ENCODE measurements at places on chromosomes 7 and 10.

GRCh38 chr10:69723653-69724052 lies 78.1 kb upstream of the COL13A1 start:
- no peak for DNase-seq

DNA sequence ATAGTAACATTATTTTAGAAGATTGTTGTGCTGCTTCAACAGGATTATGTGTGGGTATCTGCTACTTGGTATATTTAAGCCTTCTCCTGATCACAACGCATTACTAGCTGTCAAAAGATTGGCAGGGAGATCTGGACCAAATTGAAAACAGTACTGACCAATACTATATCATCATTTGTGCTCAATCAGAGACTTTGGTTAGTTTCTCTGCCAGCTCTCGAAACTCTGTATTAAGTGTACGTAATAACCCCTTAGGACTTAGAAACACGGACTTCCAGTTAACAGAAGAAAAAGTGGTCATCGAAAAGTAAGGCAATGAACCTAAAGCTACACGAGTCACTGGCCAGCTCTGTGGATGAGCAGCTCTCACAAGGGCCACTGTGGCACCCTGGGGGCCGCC lies 146.0 kb downstream of the EVX1 start:
- DNase-seq, result no peak

- DNase-seq, result no peak
Observed at GRCh38 chr10:132618158-132618919, 80.8 kb downstream of the INPP5A start.

DNA sequence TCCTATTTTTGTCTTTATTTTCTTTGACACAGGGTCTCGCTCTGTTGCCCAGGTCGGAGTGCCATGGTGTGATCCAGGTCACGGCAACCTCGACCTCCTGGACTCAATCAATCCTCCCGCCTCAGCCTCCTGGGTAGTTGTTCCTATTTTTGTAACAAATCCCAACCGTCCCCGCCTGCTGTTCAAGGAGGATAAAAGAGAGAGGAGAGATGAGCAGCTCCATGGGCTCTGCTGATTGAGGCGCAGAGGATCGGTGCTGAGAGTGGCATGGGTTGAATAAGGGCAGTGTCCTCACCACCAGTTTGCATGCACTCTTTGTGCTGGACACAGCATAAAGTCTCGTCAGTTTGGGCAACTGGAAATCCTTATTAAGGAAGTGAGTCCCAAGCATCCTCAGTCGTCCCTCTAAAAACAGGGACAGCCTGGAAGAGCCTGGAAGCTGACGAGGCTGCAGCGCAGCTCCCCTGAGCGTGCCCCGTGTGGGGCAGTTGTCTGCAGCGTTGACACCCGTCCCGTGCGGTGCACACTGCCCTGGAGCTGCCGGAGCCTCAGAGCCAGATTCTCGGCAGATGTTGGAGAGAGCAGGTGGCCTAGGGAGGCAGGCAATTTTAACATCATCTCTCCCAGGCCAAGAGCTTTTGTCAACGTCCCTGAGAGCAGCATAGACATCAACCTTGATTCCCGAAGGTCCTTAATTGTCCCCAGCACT lies 404.2 kb upstream of the RNF32 start:
- DNase-seq, result no peak

DNA sequence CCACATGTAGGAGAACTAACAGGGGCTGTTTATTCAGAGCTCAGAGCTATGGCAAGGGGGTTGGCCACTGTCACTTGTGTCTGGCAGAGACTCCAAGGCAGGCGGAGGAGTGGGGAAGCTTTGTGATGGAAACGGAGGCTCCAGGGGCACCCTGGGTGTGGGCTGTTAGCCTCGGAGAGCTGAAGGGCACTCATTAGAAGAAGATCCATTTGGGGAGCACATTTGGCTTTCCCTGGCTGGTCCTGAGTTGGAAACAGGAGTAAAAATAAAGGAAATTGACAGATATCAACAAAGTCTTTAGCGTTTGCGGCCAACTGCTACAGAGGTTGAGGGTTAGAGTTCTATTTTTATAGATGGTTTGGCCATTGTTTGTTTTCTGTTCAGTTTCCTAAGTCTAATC lies 288.3 kb upstream of the MKI67 start:
- DNase-seq, result no peak

DNA sequence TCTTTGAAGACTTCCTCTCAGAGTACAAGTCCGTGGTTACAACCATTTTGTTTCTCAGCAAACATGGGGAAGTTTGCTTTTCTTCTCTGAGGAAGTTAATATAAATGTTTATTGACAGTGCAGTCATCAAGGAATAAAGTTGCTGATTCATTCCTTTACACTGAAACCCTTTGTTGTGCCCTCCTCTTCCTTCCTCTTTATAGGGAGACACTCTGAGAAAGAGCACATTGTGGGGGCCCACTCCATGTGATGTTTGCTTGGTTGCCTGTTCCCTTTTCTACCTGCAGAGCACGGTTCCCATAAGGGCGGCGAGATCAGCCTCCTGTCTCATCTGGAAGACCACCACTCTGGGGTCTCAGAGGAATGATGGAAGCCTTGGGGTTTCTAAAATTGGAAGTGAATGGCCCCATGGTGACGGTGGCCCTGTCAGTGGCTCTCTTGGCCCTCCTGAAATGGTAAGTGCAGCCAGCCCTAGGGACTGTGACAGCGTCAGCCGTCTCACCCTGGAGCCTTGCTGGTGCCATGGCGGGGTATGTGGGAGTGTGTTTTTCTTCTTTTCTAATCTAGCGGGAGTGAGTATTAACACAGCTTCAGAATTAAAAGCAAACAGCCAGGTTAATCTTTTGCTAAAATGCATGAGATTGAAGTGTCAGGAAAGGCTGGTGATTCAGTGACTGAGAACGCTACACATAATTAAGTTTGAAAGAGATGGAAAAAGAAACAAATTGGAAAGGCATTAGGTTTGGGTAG lies at the start of gene TBXAS1:
Gene TBXAS1 (plus strand): TSS at position 240 of the 750 bp plus-strand sequence. CDS start 127 bp downstream, at position 367.
- DNase-seq, result no peak

GRCh38 chr7:22561321-22561811 lies 61.4 kb upstream of the STEAP1B start:
- no peak for DNase-seq

DNA sequence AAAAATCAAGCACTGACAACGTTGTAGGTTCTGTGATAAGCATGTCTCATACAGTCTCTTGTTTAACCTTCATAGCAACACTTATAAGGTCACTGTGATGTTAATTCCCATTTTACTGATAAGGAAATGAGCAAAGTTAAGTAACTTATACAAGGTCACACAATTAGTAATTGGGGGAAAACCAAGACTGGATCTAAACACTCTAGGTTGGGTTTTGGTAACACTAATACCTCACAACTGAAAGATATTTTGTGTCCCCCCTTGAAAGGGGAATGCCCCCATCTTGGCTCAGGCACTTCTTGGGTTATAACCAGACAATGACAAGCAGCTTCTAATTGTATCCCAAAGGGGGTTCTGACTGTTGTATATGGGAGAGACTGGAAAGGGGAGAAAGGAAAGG lies 36.0 kb upstream of the ABCB4 start:
- DNase-seq, result no peak

DNA sequence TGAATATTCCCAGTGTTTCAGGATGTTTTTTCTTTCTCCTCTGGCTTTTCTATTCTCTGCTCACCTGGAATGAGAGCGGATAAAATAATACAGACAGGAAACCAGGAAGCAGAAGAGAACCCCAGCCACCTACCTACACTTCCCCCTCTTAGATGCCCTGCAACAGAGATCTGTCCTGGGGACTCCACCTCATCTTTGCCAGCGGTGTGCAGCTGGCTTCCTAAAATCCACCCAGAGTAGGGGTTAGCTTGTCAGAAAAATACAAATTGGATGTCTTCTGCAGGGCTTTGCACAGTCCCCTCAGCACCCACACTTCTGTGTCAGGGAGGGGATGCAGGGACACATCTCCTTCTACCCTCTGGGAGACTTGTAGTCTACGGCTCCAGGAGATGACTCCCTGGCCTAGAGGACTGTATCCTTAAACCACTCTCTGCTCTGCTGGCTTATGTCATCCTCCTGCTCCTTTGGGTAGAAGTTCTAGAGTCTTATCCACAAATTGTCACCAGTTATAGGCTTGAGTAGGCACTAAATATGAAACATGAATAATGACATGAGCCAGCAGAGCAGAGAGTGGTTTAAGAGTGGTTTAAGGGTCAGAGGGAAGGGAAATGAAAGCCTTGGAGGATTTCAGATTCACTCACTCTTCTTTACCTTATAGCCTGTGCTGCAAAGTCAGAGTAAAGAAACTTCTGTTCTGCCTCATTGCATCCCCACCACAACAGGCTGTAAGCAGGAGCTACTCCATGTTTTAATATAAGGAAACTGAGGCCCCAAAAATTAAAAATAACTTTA lies 749.4 kb downstream of the AUTS2 start:
- DNase-seq, result no peak

GRCh38 chr7:96026010-96026409 lies 253.7 kb downstream of the DYNC1I1 start:
- no peak for DNase-seq

GRCh38 chr7:74519395-74519794 lies 65.7 kb downstream of the GTF2IRD1 start:
- no peak for DNase-seq

GRCh38 chr10:29627201-29628132 lies 7.3 kb downstream of the SVIL start:
- no peak for DNase-seq

GRCh38 chr7:96819111-96819700 lies 109.6 kb upstream of the SEM1 start:
- no peak for DNase-seq

DNA sequence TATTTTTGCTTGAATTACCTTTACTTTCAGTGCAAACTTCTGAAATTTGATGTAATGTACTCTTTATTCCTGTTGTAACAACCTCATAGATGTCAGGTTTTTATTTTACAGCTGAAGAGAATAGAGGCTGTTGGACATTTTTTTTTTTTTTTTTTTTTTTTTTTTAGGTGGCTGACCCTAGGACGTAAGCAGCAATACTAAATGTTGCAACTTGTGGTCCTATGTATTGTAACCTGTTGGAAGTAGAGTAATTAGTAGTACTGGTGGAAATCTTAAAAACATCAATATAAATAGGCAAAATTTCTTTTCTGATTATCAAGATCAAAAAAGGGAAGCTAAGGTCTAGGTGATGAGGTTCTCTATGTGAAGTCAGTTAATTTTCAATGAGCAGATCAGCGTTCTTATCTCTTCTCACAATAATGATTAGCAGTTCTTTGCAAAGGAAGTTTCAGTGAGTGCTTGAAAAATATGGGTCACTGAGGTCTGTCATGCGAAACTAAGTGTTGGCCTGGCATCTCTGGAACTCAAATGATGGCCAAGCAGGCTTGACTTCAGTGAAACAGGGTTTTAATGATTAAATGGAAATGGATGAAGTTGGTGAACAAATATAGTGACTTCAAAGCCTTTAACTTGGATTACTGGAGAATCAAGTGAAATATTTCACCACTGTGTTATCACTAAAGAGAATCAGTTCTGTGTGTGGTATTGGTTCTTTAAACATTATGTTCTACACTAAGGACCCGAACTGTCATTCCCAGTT lies 42.7 kb downstream of the BICC1 start:
- no peak for DNase-seq

DNA sequence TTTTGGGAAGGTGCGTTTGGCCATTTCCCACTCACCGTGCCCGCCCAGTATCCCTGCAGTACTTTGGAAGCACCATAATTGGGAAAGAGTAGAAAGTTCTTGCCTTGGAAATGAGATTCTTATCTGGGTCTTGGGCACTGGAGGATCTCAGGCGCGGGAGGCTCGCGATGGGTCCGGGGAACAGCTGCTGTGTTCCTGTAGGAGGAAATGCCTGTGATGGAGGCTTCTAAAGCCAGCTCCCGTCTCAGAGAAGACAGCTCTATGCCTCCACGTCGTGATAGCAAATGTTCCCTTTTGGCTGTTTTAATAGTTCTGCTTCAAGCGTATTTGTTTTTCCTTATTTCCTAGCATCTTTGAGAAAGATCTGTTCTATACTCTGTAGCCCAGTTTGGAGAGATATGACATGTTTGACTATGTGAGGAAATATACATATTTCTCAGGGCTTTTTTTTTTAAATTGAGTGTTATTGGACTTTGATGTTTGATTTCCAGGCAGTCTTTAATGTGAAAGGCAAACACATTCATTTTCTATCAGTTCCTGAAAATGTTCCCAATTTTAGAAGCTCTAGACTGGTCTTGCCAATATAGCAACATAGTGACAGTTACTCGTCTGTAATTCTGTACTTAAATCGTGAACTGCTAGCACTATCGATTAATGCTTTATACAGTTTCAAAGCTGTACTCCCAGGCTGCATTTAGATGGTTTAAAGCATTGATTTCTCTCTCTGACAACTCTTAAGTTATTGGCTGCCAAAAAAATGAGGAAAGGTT lies 280.8 kb downstream of the DPP6 start:
- DNase-seq, result no peak

DNA sequence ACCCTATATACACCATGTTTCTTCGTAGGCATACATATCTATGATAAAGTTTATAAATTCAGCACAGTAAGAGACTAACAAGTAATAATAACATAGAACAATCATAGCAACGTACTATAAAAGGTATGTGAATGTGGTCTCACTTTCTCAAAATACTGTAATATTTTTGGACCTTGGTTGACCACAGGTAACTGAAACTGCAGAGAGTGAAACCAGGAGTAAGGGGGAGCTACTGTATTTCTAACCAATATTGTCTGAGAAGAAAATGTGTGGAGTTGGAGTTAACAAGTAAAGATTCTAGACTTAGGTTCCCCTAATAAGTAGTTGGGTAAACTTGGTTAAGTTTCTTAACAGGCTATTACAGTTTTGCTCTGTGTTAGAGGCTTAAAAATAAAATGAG lies 72.1 kb downstream of the GNAI1 start:
- no peak for DNase-seq

- DNase-seq, result peak; percentile 21
Observed at GRCh38 chr7:80151274-80151665, 16.6 kb downstream of the GNAI1 start.

GRCh38 chr7:155187061-155187785 lies 110.5 kb upstream of the INSIG1 start:
- no peak for DNase-seq

GRCh38 chr7:22723637-22724036 lies 3.4 kb upstream of the IL6 start:
- DNase-seq, result no peak

GRCh38 chr7:148020679-148021078 lies 569.9 kb upstream of the C7orf33 start:
- DNase-seq, result no peak

DNA sequence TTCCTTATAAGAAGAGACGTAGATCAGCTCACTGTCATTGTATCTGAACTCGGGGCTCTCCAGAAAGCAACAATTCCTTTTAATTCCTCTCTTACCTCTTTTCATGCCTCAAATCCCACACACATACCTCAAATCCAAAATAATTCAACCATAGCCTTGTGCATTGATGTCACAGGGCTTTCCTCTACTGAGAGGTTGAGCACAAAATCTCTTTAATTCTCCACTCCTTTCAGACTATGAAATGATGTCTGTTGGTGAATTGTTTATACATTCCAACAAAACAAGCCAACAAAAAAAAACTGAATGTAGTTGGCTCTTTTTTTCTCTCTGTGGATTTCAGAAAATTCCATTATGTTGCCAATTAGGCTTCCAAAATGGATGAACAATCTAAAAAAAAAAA lies 53.2 kb downstream of the BPGM start:
- no peak for DNase-seq

- DNase-seq, result no peak
Observed at GRCh38 chr10:62959553-62959952, 143.4 kb upstream of the EGR2 start.

- DNase-seq, result no peak
Observed at GRCh38 chr7:104136981-104137380, 70.8 kb downstream of the ORC5 start.
